ENCODE measurements at places on chromosomes 7 and 10.

DNA sequence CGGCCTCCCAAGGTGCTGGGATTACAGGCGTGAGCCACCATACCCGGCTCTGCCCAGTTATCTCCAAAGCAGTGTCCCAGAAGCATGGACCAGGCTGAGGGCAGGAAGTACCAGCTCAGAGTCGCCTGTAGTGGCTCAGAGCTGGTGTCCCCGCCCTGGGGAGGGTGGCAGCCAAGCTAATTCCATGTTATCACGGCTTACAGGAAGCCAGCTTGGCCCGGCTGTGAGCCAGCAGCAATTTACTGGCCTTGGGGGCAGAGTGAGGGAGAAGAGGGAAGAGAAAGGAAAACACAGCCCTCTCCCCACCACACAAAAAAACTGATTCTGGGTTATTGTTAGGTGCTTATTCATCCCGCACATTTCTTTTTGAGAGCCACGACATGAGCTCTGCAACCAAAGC, 88.1 kb downstream of the HIP1 start:
- DNase-seq: no peak

- DNase-seq: no peak
Measured at GRCh38 chr7:150734254-150734653, 3.0 kb upstream of the GIMAP5 start.

DNA sequence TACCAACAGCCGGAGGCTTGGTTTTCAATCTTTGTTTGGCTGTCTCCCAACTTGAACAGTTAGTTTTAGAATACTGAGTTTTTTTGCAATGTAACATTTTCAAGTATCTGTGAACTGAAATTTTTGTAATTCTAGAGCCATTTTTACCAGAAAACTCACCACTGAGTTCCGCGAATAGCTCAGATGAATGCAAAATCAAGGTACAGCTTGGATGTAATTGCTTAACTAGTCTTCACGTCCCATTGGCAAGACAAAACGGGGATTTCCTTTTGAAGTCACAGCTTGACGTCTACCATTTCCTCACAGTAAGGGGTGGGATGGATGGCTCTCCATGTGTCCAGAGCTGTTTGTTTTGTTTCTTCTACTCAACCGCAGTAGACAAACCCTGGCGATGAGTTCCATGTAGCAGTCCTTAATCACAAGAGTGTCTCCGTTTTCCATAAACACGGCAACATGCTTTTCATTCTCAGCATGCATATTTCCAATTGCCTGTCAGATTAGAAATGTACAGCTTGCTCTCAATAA, 55.8 kb upstream of the FGFR2 start:
- no peak for DNase-seq

DNA sequence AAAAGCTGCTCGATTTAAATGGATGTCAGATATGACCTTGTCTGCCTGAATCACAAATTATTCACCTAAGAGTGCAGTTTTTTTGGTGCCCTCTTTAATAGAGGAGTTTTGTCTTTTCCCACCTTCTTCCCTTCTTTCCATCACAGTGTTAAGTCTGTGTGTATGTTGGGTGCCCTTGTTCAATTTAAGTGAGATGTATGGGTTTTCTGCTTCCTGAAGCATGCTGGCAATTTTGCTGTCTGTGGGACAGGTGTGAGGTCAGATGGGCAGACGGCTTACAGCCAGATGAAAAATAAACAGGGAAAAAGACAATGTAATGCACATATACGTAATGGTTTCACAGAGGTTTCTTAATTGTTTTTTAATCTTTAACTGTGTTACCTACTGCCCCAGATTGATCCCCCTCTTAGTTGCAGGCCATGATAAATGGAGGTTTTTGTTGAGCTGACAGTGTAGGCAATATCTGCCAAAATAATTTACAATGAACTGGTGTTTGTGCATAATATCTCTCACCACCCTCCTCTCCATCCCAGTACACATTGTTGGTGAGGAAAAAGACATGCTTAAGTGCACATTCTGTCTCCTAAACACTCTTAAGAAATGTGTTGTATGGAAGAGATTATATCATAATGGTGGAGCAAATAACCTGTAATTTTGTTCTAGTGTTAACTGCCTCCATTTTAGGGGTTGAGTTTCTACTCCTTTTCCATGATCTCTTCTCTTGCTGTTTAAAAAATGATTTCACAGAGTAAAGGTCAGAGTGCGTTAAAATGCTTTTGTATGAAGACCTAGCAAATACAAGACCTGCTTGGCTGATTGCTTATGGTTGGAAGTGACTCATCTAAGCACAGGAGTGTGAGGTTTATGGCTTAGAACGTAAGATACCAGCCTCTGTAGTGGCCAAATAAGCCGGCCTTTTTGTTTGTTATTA, 123.9 kb downstream of the LRRC4 start:
- no peak for DNase-seq

DNA sequence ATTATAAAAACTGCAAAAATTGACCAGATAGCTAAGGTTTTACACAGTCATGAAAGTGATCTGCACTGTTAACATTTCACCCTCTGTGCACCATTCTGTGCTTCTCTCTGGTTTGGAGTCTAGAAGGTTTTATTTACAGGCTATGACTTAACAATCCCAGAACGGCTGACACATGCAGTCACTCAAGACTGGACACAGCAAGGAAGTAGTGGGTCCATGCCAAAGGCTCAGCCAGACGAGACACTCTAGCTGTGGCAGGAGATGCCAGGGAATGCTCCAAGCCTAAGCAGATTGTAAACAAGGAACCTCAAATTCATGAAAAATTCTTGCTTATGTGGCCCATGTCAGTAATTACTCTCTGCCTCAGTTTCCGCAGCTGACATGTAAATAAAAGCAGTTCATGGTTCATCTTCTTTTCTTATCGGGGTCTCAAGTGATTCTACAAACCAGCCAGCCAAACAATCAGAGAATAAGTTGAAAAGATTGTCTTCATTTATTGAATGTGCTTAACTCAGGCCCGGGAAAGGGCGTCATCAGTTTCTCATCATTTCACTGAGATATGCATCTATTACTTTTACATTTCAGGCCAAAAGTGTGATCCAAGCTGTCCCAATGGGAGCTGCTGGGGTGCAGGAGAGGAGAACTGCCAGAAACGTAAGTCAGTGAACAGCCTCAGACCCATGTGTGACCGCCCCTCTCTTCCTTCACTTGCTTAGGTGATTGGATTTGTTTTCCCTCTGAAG, 132.1 kb downstream of the EGFR start:
- no peak for DNase-seq

- no peak for DNase-seq
Measured at GRCh38 chr10:59435707-59436106, 73.4 kb upstream of the FAM13C start.

DNA sequence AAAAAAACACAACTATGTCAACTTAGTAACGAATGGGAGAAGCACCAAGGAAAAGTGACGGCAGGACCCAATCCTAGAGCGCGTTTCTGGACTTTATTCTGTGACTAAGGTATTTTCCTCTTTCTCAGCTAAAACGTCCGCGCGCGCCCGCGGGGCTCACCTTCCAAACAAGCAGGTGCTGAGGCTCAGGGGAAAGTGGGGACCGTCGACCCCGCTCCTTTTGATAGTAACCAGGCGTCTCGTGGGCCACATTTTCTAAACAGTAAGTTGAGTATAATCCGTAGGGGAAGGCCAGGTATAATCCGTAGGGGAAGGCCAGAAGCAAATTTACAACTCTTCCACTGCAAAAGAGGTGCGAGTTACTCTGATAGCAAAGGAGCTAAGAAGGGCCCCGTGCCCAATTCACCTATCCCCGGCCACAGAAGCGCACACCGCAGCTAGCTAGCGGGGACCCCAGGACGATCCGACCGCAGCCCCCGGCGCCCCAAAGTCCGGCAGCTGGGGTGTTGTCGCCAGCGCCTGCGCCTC, 743 bp downstream of the MKI67 start:
- no peak for DNase-seq

DNA sequence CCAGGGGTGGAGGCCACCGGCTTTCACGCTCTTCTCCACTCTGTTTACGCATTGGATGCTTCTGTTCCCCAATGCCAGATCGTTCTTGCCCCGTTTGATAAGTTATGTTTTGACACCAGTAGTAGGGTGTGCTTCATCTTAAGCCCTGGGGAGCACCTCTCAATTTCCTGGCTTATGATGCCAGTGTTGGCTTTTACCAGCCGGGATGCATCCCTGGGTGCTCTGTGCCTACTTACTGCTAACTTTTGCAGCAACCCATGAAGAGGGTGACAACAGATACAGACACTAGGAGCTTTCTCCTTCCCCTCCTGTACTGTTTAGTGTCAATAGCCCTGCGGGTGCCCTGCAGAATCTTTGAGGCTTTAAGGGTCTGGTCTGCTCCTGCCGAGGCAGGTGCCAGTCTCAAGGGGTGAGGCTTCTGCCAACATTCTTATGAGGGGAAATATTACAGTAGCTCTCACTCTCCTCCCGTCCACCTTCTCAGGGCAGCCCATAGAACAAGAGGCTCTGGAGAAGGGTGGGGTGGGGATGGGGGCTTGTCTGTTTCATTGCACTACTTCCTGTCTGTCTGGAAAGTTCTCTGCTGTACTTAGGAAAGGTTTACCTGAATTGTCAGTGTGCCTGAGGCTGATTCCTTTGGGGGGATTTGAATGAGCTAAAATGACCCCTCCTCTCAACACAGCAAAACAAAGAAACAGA, 23.3 kb downstream of the ADCY1 start:
- no peak for DNase-seq

GRCh38 chr7:41869997-41870396, 167.1 kb upstream of the INHBA start:
- no peak for DNase-seq

DNA sequence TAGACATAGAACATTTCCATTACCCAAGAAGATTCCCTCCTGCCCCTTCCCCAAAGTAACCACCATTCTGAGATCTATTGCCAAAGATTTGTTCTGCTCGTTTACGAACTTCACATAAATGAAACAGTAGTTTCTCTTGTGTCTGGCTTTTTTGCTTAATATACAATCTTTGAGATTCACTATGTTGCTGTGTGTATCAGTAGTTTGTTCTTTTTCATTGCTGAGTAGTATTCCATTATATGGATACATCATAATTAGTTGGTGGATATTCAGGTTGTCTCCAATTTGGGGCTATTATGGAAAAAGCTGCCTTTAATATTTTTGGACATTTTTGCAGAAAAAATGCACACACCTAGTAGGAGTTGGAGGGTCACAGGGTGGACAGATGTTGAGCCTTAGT, 124.3 kb downstream of the SLIT1 start:
- no peak for DNase-seq

GRCh38 chr7:117458977-117459583, 20.7 kb upstream of the CFTR start:
- DNase-seq: no peak

DNA sequence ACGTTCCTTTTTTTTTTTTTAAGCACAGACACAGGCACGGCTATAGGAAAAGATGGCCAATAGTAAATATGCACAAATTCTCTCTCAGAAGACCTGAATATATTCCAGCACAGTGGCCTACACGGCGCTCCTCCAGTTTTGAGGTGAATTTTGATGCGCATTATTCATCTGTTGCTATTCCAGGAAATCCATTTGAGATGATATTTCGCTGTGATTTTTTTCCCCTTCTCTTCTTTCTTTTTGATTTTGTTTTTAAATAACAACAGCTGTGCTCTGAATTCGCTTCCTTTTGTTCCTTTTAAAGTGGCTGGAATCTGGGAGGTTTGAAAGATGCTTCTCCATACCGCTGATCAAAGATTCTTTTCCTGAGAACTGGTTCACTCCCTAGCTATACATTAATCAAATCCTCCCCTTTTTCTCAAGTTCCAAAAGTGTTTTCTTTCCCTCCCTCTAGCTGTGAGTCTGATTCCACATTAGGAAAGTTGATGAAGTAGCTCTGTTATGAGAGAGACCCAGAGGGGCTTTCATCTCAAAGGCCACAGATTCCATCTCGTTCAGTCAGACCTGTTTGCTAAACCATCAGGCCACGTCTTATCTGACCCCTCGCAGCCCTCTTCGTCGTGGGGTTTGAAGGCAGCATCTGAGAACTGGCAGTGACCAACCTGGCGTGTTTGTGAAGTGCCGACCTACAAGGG, 602.7 kb upstream of the NRP1 start:
- DNase-seq: no peak

- no peak for DNase-seq
Measured at GRCh38 chr7:25391295-25391861, 163.1 kb upstream of the NPVF start.

DNA sequence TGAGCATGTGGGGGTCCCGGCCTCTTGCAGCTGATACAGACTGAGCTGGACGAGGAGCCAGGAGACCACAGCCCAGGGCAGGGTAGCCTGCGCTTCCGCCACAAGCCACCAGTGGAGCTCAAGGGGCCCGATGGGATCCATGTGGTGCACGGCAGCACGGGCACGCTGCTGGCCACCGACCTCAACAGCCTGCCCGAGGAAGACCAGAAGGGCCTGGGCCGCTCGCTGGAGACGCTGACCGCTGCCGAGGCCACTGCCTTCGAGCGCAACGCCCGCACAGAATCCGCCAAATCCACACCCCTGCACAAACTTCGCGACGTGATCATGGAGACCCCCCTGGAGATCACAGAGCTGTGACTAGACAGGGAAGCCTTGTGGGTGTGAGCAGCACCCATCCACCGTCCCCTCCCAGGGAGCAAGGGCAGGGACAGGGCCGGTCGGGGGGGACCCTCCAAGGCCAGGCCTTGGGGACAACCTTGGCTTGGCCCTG, 36.1 kb downstream of the PSAP start:
- no peak for DNase-seq

DNA sequence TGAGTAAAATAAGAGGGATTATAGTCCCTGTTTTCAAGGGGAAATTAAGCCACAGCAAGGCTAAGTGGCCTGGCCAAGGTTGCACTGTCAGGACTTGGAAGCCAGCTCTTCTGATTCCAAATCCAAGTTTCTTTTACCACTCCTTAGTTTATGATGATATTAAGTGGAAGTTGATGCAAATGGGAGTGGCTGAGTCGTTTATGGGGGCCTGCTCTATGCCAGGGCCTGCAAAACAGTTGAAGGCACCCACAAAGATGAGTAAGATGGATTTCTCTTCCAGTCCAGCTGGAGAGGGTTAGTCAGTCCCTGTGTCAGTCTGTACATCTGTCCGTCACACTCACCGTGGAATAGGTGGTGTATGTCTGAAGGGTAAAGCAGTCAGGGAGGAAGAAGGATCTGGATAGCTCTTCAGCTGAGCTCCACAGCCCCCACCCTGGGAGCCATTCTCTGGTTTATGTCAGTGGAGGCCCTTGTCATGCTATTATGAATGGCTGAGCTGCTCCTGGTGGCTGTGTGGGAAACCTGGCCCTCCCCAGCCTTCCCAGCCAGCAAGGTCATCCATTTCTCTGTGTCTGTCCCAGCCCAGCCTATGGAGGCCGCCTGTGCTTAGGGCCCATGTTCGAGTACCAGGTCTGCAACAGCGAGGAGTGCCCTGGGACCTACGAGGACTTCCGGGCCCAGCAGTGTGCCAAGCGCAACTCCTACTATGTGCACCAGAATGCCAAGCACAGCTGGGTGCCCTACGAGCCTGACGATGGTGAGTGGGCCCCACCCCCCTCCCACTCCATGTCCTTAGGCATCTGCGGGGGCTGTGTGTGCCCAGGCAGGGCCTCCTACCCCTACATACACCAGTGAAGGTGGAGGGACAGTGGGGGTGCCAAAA, 44.5 kb downstream of the TBATA start:
- DNase-seq: no peak
